ENCODE measurements at places on chromosomes 2 and 18.

DNA sequence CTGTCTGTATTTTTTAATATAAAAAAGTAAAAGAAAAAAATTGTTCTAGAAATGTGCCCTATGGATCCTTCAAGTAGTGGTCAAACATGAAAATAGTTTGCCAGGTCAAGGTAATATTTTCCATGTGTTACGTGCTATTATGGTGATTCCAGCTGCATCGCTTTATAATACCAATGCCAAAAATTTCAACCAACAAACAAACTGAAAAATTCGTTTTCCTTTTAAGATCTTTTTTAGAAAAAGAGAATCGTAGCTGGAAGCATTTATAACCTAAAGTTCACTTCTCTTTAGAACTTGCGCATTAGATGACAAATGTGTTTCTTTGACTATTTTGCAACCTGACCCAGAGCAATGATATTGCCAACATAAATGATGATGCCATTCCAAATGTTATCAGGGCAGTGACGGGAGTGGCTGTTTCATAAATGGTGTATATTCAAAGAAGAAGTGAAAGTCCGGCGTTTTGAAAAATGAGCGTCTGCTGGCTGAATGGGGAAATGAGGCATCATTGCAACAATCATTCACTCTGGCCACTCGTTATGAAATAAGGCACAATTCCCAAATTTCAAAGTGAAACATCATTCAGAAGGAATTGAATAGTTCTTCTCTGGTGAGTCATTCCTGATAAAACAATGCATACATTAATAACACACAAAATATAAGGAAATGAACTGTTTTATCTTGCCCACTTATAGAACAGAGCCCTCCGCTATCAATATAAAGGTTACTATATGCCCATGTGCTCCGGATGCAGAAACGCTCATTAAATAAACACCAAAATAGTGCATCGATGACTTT is 297.4 kb downstream of the TGIF1 start:
- peak; percentile 36 for DNase-seq

GRCh38 chr2:205270689-205271088 is 411.6 kb upstream of the NRP2 start:
- no peak for DNase-seq

- DNase-seq = no peak
Observed at GRCh38 chr18:24027156-24027827, 12.7 kb downstream of the TTC39C start.

- no peak for DNase-seq
Observed at GRCh38 chr18:1907470-1908206, 663.7 kb downstream of the METTL4 start.

- DNase-seq = no peak
Observed at GRCh38 chr2:64696636-64697035, 42.9 kb upstream of the SERTAD2 start.

Measured in NAMALWA (cell line).